ENCODE measurements at places on chromosomes 7 and 10.

- DNase-seq = no peak
These were observed 69.0 kb downstream of the ADD3 start for GRCh38 chr10:110076559-110077318.

DNA sequence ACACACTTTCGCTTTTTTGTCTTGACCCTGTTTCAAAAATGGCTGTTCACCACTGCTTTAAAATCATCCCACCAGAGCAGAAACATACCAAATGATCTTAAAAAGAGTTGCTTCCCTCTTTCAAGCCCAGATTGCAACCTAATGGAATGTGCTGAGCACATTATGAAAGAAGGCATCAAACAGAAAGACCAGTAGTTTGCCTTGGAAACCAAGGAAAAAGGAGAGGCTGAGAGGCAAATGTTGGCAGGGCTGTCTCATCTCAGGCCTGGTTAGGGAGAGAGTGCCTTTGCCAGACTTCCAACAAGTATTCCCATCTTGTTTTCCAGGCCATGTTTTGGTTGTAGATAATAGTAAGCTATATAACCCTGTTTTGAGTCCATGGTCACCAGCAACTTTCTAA, 64.3 kb downstream of the ABCB4 start:
- DNase-seq = no peak

- no peak for DNase-seq
These were observed 769.3 kb downstream of the MAGI2 start for GRCh38 chr7:78684201-78684600.

- no peak for DNase-seq
These were observed 61.5 kb upstream of the NKX6-2 start for GRCh38 chr10:132847416-132847777.

DNA sequence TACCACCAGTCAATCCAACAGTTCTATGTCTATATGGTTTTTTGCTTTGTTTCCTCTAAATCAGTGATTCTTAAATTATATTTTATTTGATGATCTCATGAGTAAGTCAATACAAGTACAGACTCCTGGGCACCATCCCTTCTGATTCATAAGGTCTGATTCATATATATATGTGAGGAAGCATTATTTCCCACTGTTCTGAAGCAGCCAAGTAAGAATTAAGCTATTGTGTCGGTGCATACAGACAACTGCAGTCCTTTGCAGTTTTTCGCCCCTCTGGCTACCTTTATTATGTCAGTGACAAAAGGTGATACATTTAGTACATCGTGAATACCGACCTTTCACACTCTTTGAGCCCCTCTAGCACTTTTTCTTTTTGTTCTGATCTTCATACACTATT, 1079.6 kb upstream of the C7orf33 start:
- DNase-seq = no peak

- DNase-seq = no peak
These were observed 57.3 kb upstream of the NRG3 start for GRCh38 chr10:81817596-81818170.

DNA sequence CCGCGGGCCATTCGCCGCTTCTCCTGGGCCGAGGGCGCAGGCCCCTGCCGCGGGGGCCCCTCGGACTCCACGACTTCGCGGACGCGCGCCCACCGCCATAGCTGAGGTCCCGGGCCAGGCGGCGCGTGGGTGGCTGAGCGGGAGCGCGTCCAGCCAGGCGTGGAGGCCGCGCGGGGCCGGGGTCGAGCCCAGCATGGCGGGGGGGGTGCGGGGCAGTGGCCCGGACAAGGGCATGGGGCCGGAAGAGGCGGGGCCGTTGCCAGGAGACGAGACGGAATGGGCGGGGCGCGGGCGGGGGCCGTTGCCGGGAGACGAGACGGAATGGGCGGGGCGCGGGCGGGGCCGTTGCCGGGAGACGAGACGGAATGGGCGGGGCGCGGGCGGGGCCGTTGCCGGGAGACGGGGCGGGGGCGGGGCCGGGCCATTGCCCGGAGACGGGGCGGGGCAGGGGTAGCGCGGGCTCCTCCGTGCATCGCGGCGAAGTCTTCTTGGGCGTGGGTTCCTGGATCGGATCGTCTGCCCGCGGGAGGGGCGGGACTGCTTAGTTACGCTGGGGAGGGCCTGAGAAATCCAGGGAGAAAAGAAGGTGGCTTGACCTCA, 14.8 kb downstream of the ADAM8 start:
- peak; percentile 86 for DNase-seq

GRCh38 chr7:121300685-121301420, 27.9 kb upstream of the WNT16 start:
- DNase-seq = no peak
